NCI-H748 treated with DMSO at 0.1 percent for 48 hours (cell line): ENCODE measurements at places on chromosomes 1 and 21.

GRCh38 chr1:186976700-186977099, 148.0 kb downstream of the PLA2G4A start:
- no peak for DNase-seq

DNA sequence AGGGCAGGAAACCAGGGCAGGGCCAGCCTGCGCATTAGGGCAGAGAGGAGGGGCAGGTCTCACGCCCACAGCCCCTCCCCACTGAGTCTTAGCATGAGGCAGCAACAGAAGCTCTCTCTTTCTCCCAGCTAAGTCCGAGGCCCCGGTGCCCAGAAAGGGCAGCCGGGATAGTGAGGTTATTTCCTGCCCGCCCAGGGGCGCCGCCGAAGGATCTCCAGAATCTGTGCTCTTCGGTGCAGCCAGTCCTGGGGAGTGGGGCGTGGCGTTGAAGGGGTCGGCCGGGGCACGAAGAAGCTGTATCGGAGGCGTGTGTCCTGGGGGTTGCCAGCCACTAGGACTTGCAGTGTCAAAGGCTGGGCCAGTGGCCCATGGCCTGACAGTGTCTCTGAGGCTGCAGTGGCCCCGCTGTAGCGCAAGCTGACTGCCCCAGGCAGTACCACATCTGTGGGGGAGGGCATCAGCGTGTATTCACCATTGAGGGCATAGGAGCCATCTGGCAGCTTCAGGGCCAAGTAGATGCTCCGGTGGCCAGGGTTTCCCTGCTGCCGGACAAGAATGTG, 7.8 kb downstream of the ADAMTS4 start:
- DNase-seq = no peak

- no peak for DNase-seq
Observed at GRCh38 chr1:63973005-63973419, 199.2 kb downstream of the ROR1 start.

GRCh38 chr1:101379950-101380349, 143.1 kb downstream of the S1PR1 start:
- no peak for DNase-seq

GRCh38 chr1:106620521-106620954, 435.9 kb upstream of the PRMT6 start:
- DNase-seq = no peak

DNA sequence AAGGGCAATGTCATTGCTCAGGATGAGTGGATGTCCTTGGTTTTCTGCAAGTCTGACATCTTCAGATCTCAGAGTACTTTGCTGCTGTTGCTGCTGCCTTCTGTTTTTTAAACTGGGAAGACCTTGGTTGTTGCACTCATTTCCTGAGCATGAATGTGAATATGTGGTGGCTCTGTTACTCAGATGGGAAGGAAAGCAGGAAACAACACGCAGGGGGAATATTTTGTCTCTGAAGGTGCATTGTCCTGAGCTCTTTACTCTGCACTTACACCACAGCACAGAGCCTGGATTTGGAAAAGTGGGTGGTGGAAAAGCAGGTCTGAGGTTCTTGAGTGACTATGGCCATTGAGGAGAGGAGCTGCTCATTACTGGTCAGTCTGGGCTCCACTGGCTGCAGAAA, 36.3 kb downstream of the PTGFRN start:
- DNase-seq = no peak

DNA sequence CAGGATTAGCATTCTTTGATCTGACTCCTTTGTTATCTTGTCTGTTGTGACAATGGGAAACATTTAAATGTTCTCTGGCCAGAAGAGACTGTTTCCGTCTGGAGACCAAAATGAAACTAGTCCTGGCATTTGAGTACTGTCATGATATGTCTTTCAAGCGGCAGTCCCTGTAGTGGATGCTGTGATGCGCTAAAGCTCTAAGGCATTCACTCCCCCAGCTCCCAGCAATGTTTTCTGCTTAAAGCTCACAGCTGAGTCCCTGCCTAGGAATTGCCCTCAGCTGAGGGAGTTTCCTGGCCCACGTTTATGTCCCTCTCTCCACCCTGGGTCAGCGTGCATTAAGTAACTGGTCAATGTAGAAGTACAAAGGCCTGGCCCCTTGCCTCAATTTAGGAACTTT, 109.4 kb downstream of the UCHL5 start:
- DNase-seq = no peak

DNA sequence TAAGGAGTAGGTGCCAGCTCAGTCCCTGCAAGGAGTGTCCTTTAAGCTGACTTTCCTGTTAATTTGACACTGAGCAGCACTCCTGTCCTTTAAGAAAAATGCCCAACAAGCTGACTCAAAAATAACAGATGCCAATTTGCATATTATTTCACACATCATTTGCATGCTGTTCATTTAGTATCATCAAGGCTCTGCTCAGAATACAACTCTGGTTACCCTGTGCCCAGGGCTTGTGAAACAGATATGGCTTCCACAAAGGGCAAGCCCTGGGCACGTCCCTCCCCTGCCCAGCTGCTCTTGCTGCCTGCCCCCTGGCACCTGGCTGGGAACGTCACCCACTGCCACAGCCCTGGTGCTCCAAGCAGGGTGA, 10.3 kb downstream of the KCNN3 start:
- DNase-seq = no peak

DNA sequence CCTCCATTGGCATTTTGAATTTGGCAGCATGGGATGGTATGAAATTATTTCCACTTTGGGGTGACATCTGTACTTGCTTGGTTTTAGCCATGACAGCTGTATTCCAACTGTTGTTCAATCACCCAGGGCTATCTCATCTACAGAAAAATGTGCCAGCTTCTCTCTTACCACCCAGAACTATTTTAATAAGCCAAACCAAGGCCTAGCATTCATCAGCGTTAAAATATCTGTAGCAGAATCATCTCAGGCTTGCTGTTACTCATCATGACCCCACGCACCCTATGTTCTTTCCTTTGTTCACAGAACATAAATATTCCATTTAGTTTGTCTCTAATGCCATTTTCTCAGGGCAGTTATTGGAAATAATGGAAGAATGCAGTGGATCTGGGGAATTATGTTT, 49.8 kb downstream of the GIPC2 start:
- no peak for DNase-seq

DNA sequence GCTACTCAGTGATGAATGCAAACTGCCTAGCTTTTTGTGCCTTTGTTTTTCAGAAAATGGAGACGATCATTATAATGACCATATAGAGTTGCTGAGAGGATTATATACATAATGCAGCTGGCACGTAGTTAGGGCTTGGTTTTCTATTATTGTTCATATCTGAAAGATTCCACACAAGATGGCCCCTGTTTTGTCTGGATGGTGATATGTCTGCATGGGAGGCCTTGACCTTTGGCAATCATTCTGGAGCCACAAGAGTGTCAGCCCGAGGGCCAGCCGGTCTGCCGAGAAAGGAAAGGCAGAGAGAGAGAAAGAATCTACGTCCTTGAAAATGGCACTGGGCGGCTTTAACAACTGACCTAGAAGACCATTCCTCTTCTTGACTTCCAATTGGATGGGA, 5.7 kb upstream of the SH2D1B start:
- DNase-seq = no peak

GRCh38 chr1:153355445-153356071, 2.1 kb upstream of the S100A9 start:
- peak; percentile 59 for DNase-seq

DNA sequence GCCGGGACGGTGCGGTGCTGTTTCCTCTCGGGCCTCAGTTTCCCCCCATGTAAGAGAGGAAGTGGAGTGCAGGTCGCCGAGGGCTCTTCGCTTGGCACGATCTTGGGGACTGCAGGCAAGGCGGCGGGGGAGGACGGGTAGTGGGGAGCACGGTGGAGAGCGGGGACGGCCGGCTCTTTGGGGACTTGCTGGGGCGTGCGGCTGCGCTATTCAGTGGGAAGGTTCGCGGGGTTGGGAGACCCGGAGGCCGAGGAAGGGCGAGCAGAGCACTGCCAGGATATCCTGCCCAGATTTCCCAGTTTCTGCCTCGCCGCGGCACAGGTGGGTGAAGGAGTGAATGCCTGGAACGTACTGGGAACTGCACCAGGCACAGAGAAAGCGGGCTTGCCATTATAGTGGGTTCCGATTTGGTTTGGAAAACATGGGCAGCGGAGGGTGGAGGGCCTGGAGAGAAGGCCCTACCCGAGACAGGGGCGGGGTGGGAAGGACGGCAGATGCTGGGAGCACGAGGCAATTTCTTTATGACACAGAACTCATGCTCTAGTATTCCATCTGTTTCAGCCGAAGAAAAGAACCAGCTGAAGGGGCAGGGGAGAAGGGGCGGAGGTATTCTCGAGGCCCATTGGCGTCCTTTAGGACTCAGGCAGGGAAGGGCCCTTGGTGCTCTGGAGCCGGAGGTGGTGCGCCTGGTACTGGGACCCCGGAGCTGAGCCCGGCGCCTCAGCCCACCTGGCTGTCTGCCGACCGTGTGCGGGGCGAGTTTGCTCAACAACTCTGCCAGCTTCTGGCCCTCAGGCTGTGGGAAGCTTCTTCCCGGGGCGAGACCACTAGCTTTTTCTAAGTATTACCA, 960 bp downstream of the PCSK9 start:
- no peak for DNase-seq

DNA sequence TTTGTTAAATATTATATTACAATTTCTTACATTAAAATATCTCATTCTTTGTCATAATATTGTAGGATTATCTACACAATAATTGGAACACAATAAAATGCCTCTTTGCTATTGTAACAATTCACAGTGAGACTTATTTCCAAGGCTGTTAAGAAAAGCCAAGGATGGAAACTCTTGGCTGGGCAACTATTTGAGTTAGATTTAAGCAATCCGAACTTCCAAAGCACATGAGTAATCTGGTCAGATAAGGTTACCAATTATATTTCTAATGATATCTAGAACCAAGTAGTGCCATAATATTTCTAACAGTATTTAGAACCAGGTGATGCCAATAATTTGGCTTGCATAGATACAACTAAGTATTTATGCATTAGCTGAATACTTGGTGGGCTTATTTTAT, 154.7 kb upstream of the KCNK2 start:
- no peak for DNase-seq

DNA sequence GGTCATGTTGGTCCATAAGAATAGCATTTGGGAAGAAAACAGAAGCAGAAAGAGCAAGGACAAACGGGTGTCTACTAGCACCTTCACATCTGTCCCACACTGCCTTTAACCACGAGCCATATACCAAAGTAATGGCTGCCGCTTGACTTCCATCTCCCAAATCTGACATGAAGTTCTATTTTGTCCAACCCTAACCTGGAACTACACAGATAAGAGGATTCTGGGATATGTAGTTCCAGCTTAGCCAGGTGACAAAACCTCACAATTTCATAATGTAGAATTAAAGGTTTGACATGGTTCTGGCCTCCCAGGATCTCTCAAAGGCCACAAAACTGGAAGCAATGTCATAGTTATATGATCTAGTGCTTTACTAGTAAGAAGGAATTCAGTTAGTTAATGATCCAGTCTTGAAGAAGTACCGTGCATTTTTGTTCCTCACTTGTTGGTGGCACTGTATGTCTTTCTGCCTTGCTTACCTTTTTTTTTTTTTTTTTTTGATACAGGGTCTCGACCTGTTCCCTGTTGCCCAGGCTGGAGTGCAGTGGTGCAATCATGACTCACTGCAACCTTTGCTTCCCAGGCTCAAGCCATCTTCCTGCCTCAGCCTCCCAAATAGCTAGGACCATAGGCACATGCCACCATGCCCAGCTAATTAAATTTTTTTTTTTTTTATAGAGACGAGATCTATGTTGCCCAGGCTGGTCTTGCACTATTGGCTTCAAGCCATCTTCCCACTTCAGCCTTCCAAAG, 17.5 kb downstream of the PTGFRN start:
- no peak for DNase-seq

DNA sequence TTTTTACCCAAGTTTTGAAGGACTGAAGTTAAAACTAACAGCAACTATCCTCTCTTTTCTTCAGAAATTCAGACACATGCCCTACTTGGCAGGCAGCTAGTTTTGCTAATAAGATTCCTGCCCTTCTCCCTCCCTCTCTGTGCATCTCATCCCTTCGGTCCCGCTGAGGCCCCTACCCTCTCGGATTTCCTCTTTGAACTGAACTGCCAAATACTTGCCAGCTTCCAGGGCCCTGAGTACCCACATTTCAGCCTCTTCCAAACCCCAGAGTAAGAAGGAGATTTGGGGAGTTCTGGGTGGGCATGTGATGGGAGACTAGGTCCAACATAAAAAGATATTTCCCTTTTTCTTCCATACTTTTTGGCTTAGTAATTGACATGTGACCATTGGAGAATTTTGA, 116.5 kb upstream of the JUN start:
- DNase-seq = no peak

GRCh38 chr1:85245891-85246290, 13.6 kb downstream of the C1orf52 start:
- no peak for DNase-seq

DNA sequence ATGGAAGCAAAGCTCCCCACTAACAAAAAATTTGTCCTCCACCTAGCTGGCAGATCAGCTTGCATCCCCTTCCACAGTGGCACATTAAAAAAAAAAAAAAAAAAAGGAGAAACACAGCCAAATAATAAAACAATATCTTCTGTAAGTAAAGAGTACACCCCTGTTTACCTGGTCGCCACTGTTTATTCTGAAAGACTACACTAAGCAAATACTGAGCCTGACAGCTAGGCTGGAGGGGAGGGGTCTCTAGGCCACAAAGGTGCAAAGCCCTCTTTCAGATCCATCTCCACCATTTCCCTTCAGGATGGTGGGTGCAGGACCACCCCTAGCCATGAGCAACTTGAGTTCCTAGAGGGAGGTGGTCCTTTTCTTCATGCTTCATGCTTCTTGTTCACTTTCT, 22.8 kb upstream of the SLC45A3 start:
- peak; percentile 3 for DNase-seq

GRCh38 chr1:235646463-235646862, 3.1 kb downstream of the GNG4 start:
- DNase-seq = no peak

DNA sequence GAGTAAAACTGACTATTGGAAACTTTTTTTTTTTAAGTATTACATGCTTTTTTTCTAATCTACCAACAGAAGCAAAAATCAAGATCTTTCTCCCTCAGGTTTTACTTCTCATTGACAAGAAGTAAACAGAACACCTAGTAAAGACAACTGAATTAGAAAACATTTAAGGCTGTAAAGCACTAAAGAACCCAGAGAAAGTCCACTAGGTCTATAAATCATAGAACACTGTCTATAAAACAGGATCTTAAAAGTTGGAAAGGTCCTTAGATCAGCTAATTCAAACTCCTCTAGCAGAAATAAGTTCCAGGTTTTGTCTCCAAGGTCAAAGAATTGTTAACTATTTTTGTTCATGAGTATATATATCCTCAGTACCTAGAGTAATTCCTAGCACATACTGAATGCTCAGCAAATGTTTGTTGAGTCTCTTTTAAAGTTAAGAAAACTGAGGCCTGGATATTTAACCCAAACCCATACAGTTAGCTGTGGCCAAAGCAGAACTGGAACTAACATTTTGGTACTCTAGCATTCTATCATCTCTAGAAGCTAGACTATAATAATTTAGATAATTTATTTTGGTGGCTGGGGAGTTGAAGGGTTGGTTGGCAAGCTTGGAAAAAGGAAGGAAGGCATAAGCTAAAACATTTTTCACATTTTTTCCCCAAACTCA, 3.0 kb downstream of the EPS15 start:
- DNase-seq = no peak
